ENCODE measurements at places on chromosomes 16 and 17.

- no peak overlapping the region for H3K4me3 ChIP-seq
- H3K27me3 ChIP-seq, result no peaks in the 10 kb centered on the region
- H3K4me1 ChIP-seq, result peaks cover 49% of the 10 kb centered on the region
- DNase-seq, result no peak
- no peak overlapping the region for H3K27ac ChIP-seq
Measured at GRCh38 chr17:81405411-81405872, 10.2 kb downstream of the BAHCC1 start.

DNA sequence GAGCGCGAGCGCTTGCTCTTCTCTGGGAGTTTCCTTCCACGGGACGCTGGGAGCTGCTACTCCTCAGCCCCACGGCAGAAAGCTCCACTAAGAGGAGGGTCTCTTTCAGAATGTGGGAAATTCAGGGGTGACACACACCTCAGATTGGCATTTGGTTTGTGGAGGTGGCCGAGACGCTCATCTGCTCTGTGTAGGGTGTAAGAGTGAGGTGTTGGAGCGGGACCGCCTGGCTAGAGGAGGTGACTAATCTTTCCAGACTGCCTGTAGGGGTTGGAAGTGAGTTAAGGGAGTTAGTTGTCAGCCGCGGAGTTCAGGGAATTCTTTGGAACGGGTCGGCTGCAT, 735 bp downstream of the PSMD11 start:
- H3K27ac ChIP-seq, result no peak overlapping the region
- H3K27me3 ChIP-seq, result no peaks in the 10 kb centered on the region
- H3K36me3 ChIP-seq, result peaks cover 10% of the 10 kb centered on the region
- DNase-seq, result no peak
- H3K4me3 ChIP-seq, result peak overlapping the region; percentile 70

- H3K4me1 ChIP-seq, result peaks cover 4% of the 10 kb centered on the region
- H3K27me3 ChIP-seq, result no peaks in the 10 kb centered on the region
- no peak overlapping the region for H3K27ac ChIP-seq
- DNase-seq, result no peak
- H3K36me3 ChIP-seq, result peaks cover 17% of the 10 kb centered on the region
Measured at GRCh38 chr16:16100631-16101030, 122.7 kb downstream of the ABCC6 start.

- H3K4me3 ChIP-seq, result no peak overlapping the region
- H3K36me3 ChIP-seq, result no peaks in the 10 kb centered on the region
- H3K27me3 ChIP-seq, result no peaks in the 10 kb centered on the region
- peak overlapping the region; percentile 46 for H3K27ac ChIP-seq
- no peaks in the 10 kb centered on the region for H3K4me1 ChIP-seq
Measured at GRCh38 chr16:47887496-47887895, 268.3 kb downstream of the ABCC12 start.

GRCh38 chr16:88770461-88771293, 14.3 kb downstream of the PIEZO1 start:
- peaks cover 42% of the 10 kb centered on the region for H3K4me1 ChIP-seq
- no peak overlapping the region for H3K4me3 ChIP-seq
- H3K27ac ChIP-seq, result peak overlapping the region; percentile 56
- peak; percentile 60 for DNase-seq
- H3K36me3 ChIP-seq, result no peaks in the 10 kb centered on the region
- H3K27me3 ChIP-seq, result peaks cover 13% of the 10 kb centered on the region

DNA sequence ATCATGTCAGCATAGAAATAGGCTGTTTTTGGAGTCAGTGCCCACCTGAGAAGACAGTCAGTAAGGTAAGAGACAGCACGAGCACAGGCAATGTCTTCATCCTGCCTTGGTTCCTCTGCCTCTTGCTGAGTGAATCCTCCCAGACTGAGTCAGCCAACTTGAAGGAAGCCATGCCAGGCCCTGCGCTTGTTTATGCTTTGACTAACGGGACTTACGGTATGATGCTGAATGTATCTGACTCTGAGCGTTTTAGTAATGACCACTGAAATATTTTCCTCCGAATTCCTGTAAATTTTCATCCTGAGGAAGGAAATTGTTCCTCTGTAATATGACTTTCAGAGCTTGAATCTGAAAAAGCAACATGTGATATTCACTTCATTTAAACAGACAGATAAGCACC, 18.0 kb downstream of the C17orf67 start:
- no peak for DNase-seq
- H3K4me1 ChIP-seq, result peaks cover 9% of the 10 kb centered on the region
- no peak overlapping the region for H3K4me3 ChIP-seq
- H3K27me3 ChIP-seq, result no peaks in the 10 kb centered on the region
- no peaks in the 10 kb centered on the region for H3K36me3 ChIP-seq
- H3K27ac ChIP-seq, result no peak overlapping the region

Data from neuronal stem cell (in vitro differentiated cells).